ENCODE measurements at places on chromosomes 6 and 20. TPM values are rescaled to one million over a fixed set of nuclear protein-coding genes. Genes with fewer than 3 reads are reported as not detected.

E2F1 gene
- 63.8 TPM for total RNA-seq

ELMO2 gene
- total RNA-seq = 59.1 TPM

DNA sequence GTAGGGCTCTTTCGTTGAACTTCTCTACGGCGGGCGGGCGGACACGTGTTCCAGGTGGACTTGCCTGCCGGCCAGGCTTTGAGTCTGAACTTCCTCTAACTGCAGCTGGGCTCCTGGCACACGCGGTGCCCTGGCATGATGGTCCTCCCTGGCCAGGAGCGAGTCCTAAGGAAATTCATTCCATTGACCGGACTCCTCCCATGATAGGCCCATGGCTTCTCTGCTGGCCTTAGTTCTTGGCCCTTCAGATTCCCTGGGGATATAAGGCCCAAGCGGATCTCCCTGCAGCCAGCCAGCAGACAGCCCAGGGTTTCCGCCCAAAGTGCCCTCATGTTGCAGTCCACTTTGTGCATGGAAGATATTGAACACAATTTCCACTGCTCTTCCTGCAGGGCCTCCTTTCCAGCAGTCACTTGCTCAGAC lies 39.4 kb downstream of the TBC1D7 start:
- no peak for DNase-seq

DNA sequence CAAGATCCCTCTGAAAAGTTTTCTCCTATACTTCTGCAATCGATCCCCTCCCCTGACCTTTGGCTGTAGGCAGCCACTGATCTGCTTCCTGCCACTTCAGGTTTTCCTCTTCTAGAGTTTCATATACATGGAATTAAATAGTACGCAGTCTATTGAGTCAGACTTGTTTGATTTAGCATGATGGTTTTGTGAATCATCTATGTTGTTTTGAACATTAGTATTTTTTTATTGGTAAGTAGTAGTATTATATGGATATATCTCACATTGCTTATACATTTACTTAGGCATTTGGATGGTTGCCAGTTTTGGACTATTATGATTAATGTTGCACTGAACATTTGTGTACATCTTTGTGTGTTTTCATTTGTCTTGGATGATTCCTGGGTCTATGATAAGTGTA lies 518.0 kb downstream of the CD109 start:
- DNase-seq = no peak

DNA sequence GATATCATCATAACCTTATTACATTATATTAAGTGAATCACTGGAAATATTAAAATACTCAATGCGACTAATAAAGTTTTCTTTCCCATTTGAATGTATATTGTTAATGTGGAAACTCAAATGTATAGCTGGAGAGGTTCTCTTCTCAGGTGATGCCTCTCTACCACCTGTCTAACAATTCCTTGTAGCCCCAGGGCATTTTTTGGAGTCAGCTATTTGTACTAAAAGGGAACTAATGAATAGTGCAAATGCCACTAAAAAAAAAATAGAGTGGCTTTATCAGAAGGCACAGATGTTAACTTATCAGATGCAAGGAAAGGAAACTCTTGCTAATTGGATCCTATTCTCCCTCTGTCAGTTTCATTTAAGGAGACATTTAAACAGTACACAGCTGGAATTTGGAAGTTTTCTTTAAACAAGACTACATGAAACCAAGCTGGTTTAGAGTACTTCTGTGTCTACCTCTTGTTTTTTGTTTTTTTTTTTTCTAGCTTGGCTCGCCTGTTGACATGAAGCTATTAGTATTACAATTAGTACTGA lies 897.0 kb upstream of the SLC35B3 start:
- DNase-seq = no peak

DNA sequence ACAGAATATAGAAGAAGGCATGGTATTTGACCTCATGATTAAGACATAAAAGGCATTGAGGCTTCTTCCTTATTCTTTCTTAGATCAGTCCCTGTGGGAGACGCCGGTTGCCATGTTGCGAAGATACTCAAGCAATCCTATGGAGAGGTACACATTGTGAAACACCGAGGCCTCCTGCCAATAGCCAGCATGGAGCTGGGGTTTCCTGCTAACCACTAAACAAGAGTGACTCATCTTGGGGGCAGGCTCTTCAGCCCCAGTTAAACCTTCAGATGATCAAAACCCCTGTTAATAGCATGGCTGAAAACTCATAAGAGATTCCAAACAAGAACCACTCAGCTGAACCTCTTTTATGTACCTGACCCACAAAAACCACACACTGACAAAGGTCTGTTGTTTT lies 478.8 kb downstream of the CD83 start:
- no peak for DNase-seq
